ENCODE measurements at places on chromosomes 6 and 20.

DNA sequence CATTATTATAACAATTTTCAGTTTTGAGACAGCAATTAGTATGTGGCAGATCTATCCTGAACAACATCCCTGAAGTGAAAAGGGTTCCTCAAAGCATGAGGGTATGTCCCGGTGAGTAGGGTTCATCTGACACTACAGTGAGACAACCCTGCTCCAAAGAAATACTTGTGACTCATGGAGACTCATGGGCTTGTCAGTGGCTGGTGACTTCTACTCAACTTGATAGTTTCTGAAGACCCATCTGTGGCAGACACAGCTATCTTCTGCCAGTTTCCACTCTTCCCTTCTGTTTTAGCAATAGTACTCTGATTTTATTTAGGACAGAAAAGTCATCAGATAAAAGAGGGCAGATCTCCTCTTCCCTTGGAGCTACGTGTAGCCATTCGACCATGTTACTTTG is 41.4 kb downstream of the MAP3K7 start:
- DNase-seq = no peak

- DNase-seq = peak; percentile 19
Measured at GRCh38 chr6:161100072-161100471, 108.5 kb downstream of the MAP3K4 start.

GRCh38 chr6:87869064-87869905 is 167.3 kb upstream of the AKIRIN2 start:
- no peak for DNase-seq

- no peak for DNase-seq
Measured at GRCh38 chr6:150189122-150189521, 46.3 kb downstream of the PPP1R14C start.

DNA sequence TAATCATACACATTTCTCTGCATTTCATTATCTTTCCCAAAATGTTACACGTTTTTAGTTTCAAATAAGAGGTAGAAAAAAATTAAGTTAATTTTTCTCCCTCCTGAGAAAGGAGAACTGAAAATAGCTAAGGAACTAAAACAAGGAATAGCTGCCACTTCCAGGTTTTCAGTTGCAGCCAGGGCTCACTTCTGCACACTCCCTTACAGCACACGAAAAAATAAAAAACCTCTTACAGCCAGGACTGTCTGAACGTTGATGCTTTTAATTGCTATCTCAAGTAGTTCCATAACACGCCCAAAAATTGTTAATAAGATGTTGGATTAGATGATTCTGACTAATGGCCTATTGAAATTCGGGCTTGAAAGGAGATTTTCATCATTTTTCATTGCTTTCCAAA is 153.7 kb upstream of the THBS2 start:
- no peak for DNase-seq

- no peak for DNase-seq
Measured at GRCh38 chr6:139336488-139336887, 38.0 kb downstream of the CITED2 start.

DNA sequence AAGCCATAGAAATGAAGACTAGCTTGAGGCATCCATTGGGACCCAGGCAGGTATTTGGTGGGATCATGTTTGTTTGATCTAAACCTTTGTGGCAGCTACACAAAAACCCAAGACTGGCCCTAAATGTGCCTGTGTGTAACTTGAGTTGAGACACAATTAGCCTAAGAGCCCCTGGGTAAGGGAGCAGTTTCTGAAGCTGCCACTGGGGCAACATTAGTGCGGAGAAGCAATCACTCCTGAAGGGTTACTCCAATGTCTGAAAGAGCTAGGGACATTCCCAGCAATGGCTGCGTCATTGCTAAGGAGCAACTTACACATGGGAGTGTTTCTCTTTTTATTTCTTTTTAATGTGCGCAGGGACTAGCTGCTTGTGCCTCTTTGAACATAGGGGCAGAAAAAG is 67.9 kb upstream of the EEF1E1 start:
- no peak for DNase-seq

DNA sequence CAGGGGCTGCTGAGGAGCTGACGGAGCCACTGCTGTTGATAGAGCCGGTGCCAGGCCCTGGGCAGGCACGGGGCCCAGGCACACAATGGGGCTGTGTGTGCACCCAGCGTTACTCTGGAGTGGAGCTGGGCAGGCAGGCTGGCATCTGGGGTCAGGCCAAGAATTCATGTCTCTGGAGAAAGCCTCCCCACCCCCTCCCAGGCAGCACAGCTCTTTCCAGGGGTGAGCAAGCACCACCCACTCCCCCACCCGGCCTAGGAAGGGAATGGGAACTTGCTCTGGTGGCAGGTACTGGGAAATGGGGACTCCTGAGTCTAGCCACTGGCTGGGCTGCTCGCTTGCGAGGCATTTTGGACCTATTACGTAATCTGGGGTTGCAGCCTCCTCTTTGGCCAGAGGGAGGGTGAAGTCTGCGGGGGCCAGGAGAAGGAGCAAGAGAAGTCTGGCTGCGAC is 22.7 kb downstream of the TFEB start:
- no peak for DNase-seq

GRCh38 chr20:34675561-34675960 is 1.3 kb downstream of the PIGU start:
- no peak for DNase-seq

DNA sequence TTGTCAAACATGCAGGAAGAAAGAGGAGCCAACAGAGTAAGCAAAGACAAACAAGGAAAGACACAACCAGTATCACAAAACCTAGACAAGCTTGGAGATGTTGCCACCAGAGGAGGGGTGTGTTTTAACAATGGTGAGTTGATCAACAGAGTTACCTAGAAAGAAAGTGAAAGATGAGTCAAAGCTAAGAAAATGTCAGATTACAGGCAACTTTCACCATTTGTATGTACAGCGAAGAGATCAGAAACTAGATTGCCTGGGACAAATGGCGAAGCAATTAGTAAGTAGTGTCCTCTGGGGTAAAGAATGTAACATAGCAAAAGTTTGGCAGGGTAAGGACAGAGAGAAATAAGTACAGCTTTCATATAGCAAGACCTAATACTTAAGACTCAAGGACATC is 51.6 kb upstream of the POU3F2 start:
- DNase-seq = no peak

- no peak for DNase-seq
Measured at GRCh38 chr6:167089243-167090142, 33.4 kb upstream of the CCR6 start.

DNA sequence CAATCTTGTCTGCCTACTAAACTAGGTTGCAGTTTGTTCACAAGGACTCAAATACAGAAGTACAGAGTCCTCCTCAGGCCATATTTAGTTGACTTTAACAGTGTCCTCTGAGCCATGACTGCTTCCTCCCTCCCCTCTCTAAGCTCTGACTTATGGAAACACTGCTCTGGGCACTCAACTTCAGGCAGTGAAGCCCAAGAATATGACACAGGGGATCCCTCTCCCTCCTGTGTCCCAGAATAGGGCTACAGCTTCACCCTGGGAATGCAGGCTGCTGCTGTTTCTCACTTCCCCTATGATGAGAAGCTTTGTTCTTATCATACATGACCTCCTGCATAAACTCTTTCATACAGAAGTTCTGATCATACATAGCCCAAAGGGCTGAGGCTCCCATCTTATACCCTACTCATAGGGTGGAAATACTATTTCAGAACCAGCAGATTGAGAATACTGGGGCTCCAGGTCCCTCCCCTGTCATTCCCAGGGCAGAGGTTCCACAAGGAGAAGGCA is 97.3 kb upstream of the UST start:
- no peak for DNase-seq

DNA sequence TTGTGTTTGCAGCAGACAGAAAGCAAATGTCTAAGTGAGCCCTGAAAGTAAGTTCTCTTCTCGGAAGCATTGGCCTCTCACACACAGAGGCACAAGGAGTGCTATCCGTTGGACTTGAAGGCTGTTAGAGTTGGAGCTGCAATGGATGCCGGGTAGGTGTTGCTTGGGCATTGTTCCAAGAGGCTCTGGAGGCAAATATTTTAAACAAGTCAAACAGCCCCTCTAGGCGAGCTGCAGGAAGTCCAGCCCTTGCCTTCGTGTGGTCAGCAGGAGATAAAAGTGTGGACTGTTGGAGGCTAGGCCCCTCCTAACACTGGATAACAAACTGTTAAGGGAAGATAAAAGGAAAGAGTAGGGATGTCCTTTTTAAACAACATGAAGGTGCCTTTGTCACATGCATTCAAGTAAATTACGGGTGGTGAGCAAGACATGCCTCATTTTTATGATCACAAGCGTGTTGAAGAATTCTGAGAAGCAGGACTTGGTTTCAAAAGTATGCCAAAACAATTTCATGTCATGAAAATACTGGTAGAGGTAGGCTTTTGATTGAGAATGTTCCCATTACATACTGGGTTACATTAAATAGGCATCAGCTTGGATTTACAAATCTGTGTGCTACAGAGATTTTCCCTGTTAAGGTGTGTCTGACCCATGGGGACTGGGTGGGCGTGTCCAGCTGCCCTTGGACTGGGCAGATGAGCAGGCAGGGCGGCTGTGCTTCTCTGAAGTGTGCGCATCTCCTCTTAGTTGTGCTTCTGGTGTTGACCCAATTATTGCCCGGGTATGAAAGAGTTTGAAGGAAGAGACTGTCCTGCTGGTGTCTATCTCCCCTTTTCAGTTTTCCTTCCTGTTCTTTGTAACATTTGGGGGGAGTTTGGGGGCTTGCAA is 57.5 kb downstream of the RREB1 start:
- no peak for DNase-seq

- DNase-seq = no peak
Measured at GRCh38 chr6:97702248-97702647, 419.2 kb upstream of the MMS22L start.

- DNase-seq = peak; percentile 63
Measured at GRCh38 chr6:23179994-23180393, 610.6 kb downstream of the HDGFL1 start.

GRCh38 chr6:786946-787763 is 94.2 kb upstream of the EXOC2 start:
- peak; percentile 32 for DNase-seq

- DNase-seq = no peak
Measured at GRCh38 chr6:105713474-105714118, 310.7 kb upstream of the PREP start.

GRCh38 chr6:52570291-52570700 is 6.6 kb downstream of the TRAM2 start:
- DNase-seq = no peak

DNA sequence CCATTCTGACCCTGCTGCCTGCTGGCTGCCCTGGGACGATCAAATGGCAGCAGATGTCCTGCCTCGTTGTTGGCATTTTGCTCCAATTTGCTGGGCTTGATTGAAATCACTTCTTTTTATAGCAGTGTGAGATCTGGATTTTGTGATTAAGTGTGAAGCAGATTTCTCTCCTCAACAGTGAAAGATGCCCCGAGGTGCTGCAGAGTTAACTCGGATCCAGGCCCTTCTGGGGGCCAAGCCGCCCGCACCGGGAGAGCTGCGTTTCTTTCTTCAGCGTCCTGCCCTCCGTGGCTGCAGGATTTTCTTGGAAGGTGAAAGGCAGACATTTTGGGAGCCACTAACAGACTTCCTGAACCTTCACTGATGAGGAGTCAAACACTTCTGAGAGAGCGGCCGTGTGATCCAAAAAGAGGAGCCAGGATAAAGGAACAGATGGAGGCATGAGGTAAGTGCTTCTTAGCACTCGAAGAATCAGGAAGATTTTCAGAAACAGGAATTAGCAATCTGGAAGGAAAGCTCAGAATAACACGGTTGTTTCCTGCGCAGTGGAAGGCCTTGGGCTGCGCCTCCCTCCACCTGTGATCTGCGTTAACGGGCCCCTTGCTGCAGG is 139.5 kb upstream of the AFDN start:
- no peak for DNase-seq

GRCh38 chr20:16821211-16822089 is 73.3 kb downstream of the OTOR start:
- DNase-seq = peak; percentile 42

- no peak for DNase-seq
Measured at GRCh38 chr20:19428324-19428723, 215.9 kb downstream of the SLC24A3 start.

GRCh38 chr6:168703990-168704389 is 263.0 kb downstream of the SMOC2 start:
- DNase-seq = no peak

- no peak for DNase-seq
Measured at GRCh38 chr6:56699066-56699654, 56.5 kb upstream of the DST start.

GRCh38 chr6:150586850-150587359 is 12.8 kb upstream of the PLEKHG1 start:
- no peak for DNase-seq

- no peak for DNase-seq
Measured at GRCh38 chr20:39038047-39038446, 75.9 kb downstream of the DHX35 start.

DNA sequence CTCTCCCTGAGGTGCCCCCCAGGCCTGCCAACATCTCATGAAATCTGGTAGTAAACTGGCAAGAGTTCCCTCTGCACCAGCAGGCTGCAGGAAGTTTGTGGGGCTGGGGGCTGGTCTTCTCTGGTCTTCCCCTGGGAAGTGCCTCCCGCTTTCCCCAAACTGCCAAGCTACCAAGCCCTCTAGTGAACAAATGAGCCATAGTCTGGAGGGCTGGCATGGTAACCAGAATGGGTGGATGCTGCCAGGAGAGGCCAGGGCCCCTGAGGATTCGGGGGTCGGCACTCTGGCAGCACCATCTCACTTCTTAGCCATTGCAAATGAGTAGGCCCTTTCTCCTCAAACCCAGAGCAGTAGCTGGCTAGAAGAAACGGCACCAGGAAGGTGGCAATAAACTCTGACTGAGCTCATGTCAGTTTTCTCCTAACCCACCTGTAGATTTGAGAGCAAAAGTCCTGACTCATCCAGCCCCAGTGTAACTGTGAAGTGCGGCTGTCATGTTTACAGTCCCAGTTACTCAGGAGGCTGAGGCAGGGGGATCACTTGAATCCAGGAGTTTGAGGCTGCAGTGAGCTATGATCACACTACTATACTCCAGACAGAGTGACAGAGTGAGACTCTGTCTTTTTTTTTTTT is 35.9 kb downstream of the ZC3H12D start:
- DNase-seq = no peak

DNA sequence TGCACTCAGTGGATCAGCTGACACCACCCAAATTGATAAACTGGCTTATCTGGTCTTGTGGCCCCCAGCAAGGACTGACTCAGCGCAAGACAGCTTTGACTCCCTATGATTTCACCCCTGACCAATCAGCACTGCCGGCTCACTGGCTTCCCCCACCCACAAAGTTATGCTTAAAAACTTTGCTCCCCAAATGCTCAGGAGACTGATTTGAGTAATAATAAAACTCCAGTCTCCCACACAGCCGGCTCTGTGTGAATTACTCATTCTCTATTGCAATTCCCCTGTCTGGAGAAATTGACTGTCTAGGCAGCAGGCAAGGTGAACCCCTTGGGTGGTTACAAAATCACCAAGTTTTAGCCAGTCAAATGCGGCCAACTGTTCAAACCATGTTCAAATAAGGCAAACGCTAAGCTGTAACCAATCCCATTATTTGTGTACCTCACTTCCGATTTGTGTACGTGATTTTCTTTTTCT is 32.5 kb downstream of the SLC22A2 start:
- no peak for DNase-seq

Data from BE2C (cell line).